ENCODE measurements at places on chromosomes 7 and 10. TPM values are rescaled to one million over a fixed set of nuclear protein-coding genes. Genes with fewer than 3 reads are reported as not detected.

ST8SIA6 gene
- total RNA-seq: 0.26 TPM

TMEM196 gene
- total RNA-seq: not detected

LIPM gene
- total RNA-seq: not detected

GRID1 gene
- total RNA-seq: 0.33 TPM

SHTN1 gene
- total RNA-seq: 0.26 TPM

PAX2 gene
- total RNA-seq: not detected

CPVL gene
- 0.51 TPM for total RNA-seq

TCAF2 gene
- total RNA-seq: 1.5 TPM

CXCL12 gene
- total RNA-seq: 611 TPM

TEX47 gene
- not detected for total RNA-seq

CDK14 gene
- total RNA-seq: 41.1 TPM

TPK1 gene
- 4.1 TPM for total RNA-seq

FAM237B gene
- not detected for total RNA-seq

TRIL gene
- total RNA-seq: 0.17 TPM

AKR1D1 gene
- not detected for total RNA-seq

PRF1 gene
- not detected for total RNA-seq
